ENCODE measurements at places on chromosomes 6 and 20.

DNA sequence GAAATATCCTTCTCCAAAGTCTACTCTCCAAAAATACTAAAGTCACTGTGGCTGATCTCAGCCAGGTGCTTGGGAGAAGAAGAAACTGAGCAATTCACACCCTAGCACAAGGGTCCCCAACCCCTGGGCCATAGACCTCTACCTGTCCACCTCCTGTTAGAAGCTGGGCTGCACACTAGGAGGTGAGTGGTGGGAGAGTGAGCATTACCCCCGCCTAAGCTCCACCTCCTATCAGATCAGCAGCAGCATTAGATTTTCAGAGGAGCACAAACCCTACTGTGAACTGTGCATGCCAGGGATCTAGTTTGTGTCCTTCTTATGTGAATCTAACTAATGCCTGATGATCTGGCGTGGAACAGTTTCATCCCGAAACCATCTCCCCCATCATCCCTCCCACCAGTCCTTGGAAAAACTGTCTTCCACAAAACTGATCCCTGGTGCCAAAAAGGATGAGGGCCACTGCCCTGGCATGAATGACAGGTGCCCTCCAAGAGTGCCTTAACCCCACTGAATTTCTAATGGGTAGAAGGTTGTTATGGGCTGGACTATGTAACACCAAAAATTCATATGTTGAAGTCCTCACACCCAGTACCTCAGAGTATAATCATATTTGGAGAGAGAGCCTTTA is 109.2 kb upstream of the CDYL start:
- DNase-seq = no peak

- no peak for DNase-seq
Observed at GRCh38 chr6:114051031-114051430, 80.1 kb upstream of the HDAC2 start.

- DNase-seq = no peak
Observed at GRCh38 chr20:61621852-61622251, 369.8 kb downstream of the CDH4 start.

DNA sequence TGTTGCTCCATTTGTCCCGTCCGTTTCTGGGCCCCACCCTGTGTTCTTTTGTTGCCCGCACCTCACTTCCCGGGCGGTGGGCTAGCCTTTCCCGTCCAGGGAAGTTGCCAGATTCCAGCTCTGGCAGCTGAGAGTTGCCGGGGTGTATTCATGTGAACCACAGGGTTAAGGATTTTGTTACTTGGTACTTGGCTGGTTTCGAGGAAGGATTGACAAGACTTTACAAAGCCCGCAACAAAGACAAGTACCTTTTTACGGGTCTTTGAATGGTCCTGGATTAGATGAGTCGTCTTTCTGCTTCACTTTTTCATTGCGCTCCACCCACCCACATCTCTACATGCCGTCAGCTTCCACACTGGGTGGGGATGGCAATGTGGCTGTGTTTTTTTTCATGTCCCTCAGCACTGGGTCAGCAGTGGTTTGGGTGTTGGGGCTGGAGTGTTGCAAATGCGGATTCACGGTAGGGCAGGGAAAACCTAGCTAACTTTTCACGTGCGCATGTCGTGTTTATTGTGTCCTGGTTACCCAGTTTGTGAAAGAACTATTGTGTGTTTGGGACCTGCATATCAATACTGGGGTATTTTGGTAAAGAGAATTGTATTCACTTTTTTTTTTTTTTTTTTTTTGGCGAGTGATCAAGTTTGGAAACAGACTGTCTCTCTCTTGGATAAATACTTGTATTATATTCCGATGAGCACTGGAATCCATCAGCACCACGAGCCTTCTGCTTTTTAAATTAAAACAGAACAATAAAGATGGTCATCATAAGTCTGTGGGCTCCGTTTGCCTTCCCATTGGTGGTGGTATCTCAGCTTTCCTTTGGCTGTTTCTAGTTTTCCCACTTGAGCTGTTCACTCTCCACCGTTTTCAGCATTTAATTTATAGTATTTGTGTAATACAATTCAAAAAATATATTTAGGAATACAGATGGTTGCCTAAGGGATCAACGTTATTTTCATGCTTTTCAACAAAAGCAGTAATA is 1.2 kb downstream of the DUSP22 start:
- peak; percentile 38 for DNase-seq

DNA sequence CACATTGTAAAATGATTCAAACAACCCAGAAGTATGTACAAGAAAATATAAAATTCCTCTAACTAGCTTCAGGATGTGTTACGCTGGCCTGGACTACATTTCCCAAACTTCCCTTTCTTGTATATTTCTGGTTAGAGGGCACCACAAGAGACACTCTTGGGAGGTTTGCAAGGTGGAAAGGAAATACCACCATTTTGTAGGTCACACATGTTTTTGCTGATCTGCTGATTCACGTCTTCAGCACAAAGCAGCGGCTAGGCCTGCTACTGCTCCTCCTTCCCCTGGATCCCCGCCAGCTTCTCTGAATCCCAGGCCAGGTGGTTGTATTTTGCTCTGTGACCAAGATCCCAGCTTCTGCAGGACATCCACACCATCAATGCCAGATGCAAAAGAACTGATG is 104.2 kb downstream of the AGPAT4 start:
- DNase-seq = no peak

GRCh38 chr6:148745926-148746325 is 904 bp upstream of the UST start:
- DNase-seq = no peak

- peak; percentile 53 for DNase-seq
Observed at GRCh38 chr6:24547243-24547642, 52.5 kb downstream of the ALDH5A1 start.

Data from stimulated activated CD4-positive, alpha-beta T cell treated with anti-CD3 and anti-CD28 coated beads, Interleukin-1b, Interleukin-23, amount 100 ng/mL, for 48 hours (primary cell).